ENCODE measurements at places on chromosomes 6 and 20. TPM values are rescaled to one million over a fixed set of nuclear protein-coding genes. Genes with fewer than 3 reads are reported as not detected.

The PLEKHG1 gene
- 1.6 TPM for polyA plus RNA-seq

The TRAPPC3L gene
- 0.03 TPM for polyA plus RNA-seq

The HRH3 gene
- polyA plus RNA-seq, result not detected

The CALHM4 gene
- 0.86 TPM for polyA plus RNA-seq

The VSTM2L gene
- polyA plus RNA-seq, result 2.8 TPM

The NHSL1 gene
- polyA plus RNA-seq, result 0.08 TPM

The C2 gene
- 1.2 TPM for polyA plus RNA-seq

The ZSCAN23 gene
- polyA plus RNA-seq, result 0.08 TPM

The SLC22A7 gene
- not detected for polyA plus RNA-seq

The RCAN2 gene
- polyA plus RNA-seq, result 2.6 TPM

The SRSF3 gene
- polyA plus RNA-seq, result 267 TPM

The ELOVL4 gene
- 0.01 TPM for polyA plus RNA-seq

The GSTA2 gene
- polyA plus RNA-seq, result 0.04 TPM

DNA sequence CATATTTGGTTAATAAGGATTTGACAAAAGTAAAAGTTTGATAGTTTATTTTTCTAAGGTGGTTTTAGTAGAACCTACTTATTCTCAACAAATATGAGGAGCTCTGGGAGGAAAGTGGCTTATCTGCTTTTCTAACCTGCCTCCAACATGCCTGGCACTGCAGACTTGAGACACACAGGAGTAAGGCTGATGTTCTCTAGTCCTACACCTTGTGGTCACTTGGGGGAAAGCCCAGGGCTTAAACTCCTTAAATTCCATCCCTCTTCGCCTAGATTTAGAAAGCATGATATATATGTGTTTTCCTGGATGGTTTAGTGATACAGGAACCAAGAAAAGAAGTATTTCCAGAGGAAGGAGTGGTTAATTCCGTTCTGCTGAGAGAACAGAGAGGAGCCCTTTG, 39.9 kb upstream of the SAMD5 start:
- no peak for DNase-seq

DNA sequence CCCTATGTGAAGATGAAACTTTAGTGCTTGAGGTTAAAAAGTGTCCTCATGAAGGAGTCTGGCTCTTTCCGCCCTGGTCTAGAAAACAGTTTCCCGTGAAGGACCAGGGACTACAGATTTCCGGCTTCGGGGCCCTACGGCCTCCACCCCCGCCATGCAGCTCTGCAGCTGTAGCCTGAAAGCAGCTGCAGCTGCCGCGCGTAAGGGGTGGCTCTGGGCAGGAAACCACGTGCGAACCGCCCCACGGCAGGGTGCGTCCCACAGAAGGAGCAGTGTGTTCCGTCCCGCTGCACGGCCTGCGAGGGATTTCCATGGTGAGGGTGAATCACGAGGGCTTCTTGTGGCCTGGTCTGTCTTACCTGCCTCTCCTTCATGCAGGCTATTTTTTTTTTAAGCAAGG, 117.0 kb downstream of the ERMARD start:
- DNase-seq, result no peak

GRCh38 chr6:15927531-15928225, 201.2 kb upstream of the MYLIP start:
- no peak for DNase-seq

- DNase-seq, result no peak
These were observed 23.2 kb downstream of the AFDN start for GRCh38 chr6:167849846-167850459.

GRCh38 chr6:72825315-72825911, 203.5 kb downstream of the KCNQ5 start:
- no peak for DNase-seq

DNA sequence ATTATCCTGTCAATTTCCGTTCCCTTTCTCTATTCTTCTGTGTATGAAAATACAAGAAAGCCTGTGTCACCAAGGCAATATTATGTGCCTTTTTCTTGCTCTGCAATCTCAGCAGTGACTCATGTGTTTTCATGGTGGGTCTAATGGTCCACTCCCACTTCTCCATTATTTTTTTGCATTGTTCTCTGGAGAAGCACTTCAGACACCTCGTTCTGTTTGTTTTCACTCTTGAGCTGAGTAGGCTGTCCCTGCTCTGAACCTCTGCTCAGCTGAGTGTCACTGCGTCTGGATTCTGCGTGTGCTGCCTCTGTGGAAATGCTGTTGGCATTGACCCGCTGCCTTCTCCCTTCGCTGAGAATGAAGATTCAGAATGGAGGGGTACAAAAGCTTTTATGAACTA, 230.6 kb downstream of the TMEM242 start:
- DNase-seq, result no peak

DNA sequence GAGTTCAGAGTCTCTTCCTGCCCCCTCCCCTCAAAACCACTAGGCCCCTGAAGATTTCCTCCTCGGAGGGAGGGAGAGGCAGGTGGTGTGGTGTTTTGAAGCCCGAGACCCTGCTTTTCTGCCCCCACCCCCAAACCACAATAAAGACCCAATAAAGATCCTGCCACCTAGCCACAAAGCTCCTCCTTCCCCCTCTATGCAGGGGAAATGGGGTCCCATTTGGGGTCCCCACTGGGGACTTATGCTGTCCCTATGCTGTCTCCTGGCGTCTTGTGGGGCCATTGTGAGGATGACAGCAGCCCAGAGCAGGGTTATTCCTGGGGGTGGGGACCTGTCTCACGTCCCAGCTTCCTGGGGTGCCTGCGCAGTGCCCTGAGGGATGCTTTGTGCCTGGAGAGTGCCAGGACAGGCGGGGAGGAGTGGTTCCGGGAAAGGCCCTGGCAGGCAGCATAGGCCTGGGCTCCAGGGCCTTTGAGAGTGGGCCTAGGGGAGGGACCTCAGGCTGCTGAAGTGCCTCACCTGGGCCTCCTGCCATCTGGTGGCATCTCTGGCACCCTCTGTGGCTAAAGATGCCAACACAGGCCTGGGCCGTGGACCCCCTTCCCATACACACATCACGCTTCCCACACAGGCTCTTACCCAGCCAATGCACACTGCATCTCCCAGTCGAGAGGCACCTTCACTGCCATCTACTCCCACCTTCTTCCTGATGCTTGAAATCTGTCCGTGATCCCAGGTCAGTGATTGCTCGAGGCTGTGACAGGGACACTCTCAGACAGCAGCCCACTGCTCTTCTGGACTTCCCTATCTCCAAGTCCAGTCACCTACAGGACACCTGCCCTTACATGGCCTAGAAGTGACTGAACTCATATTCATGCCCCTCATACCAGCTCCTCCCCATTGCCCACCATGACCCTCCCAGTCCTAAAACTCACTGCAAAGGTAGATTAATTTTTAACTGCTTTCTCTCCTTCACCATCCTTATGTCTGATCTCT, 7.9 kb upstream of the ARMC12 start:
- peak; percentile 79 for DNase-seq

DNA sequence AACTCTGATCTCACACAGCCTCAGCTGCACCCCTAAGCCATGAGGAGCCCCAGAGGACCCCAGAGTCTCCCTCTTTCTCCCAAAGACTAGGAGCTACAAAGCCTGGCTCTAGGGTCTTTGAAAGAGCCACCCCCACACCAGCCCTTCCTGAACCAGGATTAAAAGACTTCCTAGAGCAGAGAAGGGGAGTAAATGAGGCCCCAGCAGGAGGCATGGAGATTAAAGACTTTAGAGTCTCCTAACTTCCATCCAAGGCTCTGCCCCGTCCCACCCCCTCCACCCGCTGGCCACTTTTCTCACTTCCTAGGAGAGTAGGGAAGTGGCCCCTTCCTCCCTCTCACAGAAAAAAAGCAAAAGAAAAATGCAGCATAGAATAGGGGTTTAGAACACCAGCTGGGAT, 1.7 kb downstream of the PREX1 start:
- no peak for DNase-seq

DNA sequence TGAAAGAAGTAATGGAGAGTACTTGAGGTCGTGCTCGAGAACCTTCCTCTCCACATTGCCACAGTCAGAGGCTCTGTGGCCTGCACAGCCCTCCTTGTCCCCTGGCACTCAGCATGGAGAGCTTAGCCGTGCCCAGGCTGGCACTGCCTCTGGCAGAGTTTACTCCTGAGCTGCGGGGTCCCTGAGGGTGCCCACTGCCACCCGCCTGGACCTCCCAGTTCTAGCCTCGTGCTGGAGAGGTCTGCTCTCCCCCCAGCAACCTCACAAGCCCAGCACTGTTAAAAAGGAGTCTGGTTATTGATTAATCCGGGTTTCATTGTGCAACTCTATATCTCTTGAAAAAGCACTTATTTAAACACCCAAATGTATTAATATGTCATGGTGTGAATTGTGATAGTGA, 226.8 kb downstream of the TMEM242 start:
- peak; percentile 56 for DNase-seq

GRCh38 chr6:30615958-30616810, 859 bp downstream of the PPP1R10 start:
- no peak for DNase-seq

- DNase-seq, result no peak
These were observed 25.1 kb downstream of the PHACTR3 start for GRCh38 chr20:59629141-59630045.

- DNase-seq, result no peak
These were observed 19.7 kb upstream of the NTSR1 start for GRCh38 chr20:62688855-62689460.

GRCh38 chr20:353166-353565, 6.3 kb downstream of the NRSN2 start:
- DNase-seq, result no peak

- DNase-seq, result peak; percentile 71
These were observed 43.3 kb downstream of the PPARD start for GRCh38 chr6:35385457-35386202.

GRCh38 chr20:20734475-20734948, 22.1 kb upstream of the RALGAPA2 start:
- DNase-seq, result no peak

GRCh38 chr6:135235716-135236115, 54.6 kb downstream of the MYB start:
- no peak for DNase-seq

DNA sequence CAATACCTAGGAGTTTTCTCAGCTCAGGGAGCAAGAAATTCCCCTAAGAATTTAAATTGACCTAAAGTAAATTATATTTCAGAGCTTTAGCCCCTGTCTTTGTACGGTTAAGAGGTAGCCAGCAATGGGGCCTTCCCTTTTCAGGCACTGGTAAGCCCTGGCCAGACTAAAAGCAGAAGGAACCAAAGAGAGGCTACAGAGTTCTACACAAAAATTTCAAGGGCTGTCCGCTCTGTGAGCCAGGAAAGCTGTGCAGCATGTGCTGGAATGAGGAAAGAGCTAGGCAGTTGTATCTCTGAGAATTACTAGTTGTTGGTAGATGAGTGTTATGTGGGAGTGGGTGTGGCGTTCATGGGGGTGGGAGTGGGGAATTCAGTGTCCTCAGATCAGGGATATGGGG, 96.3 kb upstream of the MAFB start:
- no peak for DNase-seq

DNA sequence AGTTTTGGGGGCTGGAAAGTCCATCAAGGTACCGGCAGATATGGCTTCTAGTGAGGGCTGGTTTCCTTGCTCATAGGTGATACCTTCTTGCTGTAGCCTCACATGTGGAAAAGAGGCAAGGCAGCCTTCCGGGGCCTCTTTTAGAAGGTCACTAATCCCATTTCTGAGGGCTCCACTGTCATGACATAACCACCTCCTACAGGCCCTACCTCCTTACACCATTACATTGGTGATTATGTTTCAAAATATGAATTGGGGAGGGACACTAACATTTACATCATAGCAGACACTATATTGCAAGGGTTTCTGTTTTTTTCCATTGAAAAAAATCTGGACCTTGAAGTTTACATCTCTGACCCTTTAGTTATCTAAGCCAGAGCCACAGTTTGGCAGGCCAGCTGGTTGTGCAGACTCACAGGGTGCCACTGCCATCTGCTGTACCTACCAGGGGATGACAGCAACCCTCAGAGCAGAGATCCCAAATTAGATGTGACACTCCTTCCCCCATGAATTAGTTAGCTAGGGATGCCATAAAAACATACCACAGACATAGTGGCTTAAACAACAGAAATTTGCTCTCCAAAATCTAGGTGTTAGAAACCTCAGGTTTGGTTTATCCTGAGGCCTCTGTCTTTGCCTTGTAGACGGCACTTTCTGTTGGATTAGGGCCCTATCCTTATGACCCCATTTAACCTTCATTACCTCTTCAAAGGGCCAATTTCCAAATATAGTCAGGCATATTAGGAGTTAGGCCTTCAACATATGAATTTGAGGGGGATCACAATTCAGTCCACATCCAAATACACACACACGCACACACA, 166.4 kb upstream of the RNF217 start:
- DNase-seq, result peak; percentile 56

- no peak for DNase-seq
These were observed 29.2 kb downstream of the GOPC start for GRCh38 chr6:117573006-117573680.

- no peak for DNase-seq
These were observed 574.6 kb upstream of the SLC35B3 start for GRCh38 chr6:9009931-9010330.

DNA sequence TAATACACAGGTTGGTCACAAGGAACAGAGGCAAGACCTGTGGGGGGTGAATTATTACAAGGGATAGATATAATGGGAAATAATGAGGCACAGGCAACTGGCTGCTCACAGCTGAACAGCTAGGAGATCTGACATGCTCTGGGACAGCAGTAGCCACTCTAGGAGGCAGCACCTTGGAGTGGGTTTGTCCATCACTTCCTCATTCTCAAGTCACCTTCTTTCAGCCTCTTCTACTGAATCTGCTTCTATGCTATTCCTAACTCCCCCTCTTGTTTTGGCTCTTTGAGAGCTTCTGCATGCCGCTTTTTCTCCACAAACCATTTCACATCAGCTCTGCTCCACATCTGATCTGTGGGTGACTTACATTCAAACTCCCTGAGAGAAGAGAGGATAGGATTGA, 345.5 kb upstream of the MAP3K7 start:
- DNase-seq, result no peak

GRCh38 chr6:170292407-170293158, 1.7 kb upstream of the DLL1 start:
- no peak for DNase-seq

GRCh38 chr6:154874773-154875592, 120.1 kb upstream of the TIAM2 start:
- DNase-seq, result no peak

- no peak for DNase-seq
These were observed 222.4 kb upstream of the JARID2 start for GRCh38 chr6:15023448-15023847.

DNA sequence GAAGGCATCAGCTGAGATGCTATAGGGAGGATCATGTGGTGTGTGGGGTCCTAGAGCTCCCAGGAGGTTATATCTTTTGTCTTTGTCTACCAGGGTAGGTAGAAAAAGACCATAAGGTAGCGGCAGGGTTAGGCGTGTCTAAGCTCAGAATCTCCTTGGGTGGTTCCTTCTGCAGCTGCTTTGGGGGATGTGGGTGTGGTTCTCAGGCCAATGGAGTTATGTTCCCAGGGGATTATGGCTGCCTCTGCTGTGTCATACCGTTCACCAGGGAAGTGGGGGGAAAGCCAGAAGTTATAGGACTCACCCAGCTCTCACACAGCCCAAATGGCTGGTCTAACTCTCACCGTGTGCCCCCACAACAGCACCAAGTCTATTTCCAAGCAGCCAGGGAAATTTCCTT, 107.4 kb upstream of the ADGRB3 start:
- DNase-seq, result no peak

- DNase-seq, result no peak
These were observed 6.6 kb upstream of the GUCA1A start for GRCh38 chr6:42166444-42167141.
